ENCODE measurements at places on chromosomes 5 and 9.

GRCh38 chr5:151254556-151254955 lies 1.6 kb downstream of the GM2A start:
- no peak for DNase-seq

DNA sequence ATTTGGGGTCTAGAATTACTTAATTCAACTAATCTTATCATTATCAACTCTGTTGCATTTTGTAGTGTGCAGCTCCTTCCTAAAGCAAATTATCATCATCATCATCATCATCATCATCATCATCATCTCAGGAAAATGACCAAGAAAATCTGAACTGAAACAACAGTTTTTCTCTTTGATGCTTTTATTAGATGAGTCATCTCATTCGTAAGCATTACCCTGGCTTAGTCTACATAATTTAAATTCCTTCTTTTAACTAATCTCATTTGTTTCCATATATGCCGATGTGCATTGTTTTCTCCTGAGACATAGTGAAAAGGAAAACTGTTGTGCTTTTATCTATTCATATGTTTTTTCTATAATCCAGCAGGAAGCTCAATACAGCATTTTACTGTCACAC lies 173.0 kb upstream of the PDE4D start:
- no peak for DNase-seq

DNA sequence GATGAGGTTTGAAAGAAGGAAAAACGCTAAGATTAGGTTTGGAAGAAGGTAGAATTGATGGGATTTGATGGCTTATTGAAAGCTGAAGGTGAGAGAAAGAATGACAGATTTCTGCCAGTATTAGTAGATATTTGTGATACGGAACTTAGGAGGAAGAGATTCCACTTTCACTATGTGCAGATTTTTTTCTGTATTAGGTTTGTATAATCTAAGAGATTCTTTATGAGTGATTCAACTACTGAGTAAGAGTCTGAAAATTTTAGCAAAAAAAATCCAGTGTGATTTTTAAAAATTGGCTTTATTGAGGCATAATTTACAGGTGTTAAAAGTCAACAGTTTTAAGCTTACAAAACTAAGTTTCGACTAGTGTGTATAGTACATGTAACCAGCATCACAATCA lies 54.1 kb downstream of the AP3S1 start:
- DNase-seq: no peak

DNA sequence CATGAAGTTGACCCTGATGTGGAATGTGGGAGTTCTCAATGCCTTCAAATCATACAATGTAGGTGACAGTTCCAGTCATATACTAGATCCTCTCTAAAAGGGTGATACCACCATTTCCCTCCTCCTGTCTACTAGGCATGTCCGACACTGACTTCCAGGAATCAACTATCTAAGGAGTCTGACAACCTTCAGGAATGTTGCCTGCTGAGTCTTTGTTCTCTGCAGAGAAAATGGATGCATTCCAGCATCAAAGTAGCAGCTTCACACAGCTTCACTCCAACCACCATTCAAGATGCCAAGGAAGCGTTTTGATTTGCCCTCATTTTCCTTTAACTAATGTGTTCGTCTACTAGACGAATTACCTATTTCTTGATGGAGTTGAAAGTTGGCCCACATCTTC lies 530.2 kb downstream of the EBF1 start:
- DNase-seq: no peak

- no peak for DNase-seq
Observed at GRCh38 chr5:42912184-42912798, 100.6 kb upstream of the SELENOP start.

GRCh38 chr9:79301551-79302391 lies 270.0 kb upstream of the TLE4 start:
- no peak for DNase-seq

Data from GM10248 (cell line).